ENCODE measurements at places on chromosomes 1 and 21.

DNA sequence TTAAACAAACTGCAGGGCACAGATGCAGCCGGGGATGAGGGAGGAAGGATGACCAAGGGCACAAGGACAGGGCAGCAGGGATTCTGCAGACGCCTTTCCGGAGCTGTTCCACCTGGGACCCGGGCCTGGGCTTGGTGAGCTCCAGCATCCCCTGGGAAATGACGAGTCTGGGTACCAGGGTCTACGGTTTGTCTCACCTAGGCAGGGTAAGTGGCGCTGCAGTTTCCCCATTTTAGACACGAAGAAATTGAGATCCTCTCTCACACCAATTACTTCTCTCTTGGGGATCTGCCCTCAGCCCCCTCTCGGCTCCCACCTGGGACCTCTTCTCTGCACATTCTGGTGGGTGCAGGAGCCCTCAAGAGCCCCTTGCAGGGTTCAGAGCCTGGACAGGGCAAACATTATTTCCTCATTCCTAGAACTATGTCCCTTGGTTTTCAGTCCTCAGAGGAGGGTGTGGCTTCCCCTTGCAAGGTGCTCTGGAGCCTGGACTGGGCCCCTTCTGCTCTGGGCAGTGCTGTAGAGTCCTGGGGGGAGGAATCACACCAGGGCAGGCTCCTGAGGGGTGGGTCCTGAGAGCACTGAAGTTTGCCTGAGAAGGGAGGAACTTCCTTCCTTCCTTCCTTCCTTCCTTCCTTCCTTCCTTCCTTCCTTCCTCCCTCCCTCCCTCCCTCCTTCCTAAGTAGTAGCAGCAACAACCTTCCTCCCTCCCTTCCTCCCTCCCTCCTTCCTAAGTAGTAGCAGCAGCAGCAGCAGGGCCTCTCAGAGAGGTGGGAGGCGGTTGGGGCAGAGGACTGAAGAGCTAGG lies 16.0 kb downstream of the RAP1GAP start:
- DNase-seq = peak; percentile 51

DNA sequence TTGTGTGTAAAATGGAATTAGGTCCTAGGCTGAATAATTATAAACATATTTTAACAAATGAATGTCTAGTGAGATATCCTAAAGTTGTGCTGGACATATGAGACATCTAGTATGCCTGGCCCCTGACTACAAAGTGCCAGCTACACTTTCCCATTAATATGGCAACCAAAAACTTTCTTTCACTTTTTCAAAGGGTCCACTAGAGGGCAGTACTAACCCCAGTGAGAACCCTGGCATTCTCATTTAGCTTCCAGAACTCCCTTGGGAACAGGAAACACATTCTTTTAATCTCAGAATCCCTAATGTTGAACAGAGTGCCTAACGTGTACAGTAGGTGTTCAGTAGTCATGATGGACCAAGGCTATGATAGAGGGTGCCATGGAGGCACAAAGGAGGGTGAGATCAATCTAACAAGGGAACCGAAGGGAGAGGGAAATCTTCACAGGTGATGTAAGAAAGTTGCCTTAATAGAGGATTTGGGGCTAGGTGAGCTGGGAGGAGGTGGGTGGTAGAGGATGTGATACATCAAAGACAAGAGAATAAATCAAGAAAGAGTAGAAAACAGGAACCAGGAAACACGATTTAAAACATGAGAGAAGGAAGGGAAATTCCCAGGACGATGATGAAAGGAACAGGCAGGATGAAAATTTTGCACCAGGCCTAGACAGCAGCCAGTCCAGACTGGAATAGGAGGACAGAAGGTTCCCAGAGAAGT lies 41.6 kb downstream of the NSL1 start:
- peak; percentile 49 for DNase-seq

GRCh38 chr1:165189011-165189410 lies 167.5 kb downstream of the LMX1A start:
- DNase-seq = no peak

DNA sequence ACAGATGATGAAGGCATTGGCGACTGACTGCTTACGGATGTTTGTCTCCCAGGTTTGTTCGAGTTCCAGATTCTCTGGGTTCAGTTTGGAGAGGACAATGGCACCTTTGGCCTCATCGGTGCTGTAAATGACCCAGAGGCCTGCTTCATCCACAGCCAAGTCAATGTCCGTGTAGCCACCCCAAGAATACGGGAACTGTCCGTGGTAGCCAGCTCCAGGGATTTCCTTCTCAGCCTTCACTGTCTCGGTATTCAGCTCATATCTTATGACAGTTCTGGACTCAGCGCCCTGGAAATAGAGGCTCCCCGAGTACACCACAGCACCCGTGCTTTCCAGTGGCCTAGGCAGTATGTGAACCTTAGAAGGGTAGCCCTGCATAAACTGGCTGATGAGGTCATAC lies 14.1 kb downstream of the MYOCOS start:
- DNase-seq = no peak

DNA sequence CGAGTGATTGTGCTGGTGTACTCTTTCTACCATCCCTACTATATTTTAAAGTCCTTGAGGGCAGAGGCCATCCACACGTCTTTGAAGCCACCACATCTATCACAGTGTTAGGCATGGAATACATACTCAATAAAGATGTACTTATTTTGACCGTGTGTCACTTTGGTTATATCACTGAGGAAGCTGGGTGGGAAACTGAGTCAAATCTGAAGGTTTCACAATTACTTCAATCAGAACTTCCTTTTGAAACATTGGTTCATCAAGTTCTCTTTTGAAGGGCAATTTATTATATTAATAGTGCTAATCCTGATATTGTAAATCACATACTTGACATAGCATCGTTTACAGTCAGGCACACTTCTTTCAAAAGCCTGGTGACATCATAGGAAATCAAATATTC lies 53.3 kb upstream of the ATP1B1 start:
- DNase-seq = no peak

DNA sequence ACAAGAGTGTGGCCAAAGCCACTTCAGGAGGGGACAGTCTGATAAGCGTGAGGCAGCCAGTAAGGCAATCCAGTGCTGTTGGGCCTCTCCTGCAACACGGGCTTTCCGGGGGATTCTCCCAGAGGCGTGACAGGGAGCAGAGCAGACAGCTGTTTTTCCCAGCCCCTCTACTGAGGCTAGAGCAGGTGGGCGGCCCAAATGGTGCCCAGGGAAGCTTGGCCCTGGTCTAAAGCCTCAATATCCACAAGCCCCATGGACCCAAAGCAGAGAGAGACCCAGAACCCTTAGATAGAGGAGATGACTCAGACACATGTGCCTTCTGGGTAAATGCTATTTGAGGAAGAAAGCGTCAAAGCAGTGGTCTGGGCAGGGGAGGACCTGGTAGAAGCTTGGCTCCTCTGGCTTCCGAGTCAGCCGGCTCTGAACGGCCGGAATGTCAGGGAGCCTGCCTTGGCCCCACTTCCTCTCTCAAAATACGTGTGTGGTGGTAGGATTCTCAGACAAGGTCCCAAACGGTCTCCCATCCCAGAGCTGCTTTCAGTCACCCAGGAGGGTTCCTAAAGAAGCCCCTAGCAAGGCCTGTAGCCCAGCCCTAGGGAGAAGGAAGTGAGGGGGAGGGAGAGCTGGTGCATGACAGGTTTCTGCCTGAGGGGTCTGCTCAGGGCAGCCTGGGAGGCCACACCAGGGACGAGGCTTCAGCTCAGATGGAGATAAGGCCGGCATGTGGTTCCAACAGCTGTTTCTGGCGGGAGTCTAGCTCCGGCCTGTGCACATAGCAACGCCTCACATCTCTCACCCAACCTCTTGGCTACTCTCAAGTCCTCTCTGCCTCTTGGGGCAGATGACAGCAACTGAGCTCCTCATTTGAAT lies 28.8 kb downstream of the PIK3C2B start:
- DNase-seq = no peak

Data from left lung (tissue), 14 donors.